ENCODE measurements at places on chromosomes 1 and 21.

DNA sequence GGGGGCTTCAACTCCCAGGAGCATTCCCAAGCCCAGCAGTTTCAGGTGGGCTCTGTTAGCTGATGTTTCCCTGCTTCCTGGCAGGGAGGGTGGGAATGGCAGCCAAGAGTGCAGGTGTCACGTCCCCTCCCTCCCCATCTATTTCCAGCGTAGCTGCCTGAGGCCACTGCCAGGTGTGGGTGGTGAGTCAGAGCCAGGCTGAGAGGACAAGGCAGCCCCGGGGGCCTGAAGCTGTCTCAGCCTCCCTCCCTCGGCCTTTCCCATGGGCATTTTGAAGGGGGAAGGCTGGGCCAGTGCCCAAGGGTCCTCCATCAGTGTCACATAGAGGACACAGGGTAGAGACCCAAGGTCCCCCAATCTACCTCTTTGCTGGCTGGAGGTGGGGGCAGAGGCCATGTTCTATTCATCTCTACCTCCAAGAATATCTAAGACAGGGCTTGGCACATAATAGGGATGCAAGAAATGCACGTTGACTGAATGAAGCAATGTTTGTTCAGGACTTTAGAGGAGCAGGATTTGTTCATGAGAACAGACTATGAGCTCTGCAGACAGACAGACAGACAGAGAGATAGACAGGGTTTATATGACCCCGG is 34.4 kb upstream of the ID3 start:
- DNase-seq = no peak

DNA sequence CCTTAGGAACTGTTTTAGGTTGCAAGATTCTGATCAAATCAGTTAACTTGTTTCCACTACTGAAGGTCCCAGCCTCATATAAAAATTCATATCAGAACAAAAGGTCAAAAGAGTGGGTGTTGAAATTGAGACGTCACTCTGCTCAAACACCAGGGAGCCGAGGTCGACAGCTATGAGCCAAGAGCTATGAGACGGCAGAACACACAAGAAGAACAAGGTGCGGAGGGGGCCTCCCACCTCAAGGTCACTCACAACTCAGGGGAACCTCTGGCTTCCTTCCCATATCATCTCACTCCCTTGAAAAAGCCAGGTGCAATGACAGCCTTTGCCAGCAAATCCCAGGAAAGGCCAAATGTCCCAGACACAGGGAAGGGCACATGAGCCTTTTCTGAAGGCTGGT is 749 bp downstream of the SEC16B start:
- no peak for DNase-seq

DNA sequence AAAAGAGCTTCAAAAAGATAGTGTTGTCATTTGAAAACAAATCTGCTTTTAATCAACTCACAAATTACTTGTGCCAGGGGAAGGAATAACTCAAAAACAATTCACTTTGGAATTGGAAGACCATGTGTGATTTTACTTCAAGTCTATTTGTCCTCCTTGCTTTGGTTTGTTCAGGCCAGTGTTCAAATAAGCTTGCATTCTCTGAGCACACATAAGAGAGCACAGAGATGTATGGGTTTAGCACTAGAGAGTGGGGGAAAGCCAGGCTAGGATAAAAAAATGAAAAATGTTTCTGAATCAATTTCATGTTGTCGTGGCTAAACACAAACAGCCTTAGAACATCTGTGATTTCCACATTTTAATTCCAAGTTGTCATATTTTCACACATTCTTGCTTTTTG is 325.7 kb upstream of the LYPLAL1 start:
- DNase-seq = no peak

DNA sequence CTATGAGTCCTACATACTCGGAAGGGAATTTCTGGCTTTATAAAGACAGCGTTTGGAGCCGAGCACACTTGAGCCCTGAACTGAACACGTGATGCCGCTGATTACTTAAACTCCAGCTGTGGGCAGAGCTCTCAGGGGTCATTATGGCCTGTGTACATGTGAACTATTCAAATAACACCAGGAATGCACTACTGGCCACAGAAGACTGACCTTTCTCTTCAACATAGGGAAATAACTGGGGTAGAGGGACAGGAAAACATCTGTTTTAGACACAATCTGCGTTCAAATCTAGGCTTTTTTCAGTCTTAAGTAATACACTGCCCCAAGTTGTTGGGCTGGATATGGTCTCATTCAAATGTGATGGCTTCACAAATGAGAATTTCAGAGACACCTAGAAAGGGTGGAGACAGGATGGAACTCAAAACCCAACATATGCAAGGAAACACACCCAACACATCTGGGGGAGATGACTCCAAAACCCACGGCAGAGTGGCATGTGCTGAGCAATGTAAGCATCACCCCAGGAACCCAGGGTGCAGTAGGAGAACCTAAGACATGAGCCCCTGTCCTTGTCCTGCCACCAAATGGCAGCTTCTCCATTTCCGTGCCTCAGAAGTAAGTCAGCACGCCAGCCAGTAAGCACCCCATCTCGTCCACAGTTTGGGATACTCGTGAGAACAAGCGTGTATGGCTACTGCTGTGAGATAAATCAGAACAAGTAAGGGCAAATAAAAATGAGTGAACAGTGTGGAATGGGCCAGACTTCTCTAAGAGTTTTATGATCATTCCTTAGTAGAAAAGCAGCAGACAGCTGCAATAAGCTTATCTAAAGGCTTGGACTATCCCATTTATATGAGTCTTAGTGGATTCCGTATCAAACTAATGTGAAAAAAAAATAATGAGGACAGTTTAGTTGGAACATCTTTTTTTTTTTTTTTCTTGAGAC is 24.9 kb downstream of the NID1 start:
- no peak for DNase-seq

DNA sequence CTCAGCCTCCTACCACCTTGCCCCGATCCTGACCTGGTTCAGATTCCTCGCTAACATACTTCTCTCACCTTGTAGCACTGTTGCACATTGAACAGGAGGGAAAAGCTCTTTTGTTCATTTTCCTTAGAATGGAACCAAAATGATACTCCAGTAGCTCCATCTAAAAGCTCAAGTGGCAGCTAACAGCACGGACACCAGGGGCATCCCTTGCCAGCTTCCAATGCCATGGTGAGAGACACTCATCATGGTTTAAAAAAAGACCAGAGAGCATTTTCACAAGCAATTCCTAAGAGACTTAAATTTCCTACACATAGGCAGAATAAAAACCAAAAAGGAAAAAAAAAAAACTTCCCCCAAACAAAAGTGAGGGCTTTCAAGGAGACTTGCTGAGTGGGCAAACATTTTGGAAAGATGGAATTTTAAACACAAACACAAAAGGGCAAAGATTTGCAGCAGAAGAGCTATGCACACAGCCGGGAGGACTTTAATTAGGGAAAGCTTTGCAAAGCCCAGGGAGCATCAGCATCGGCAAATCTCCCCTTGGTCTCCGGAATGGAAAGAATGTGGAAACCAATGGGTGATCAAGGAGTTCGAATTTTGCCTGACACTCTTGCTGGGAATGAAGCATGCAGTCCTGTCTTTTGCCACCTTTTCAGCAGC is 84.3 kb downstream of the CAPZB start:
- DNase-seq = no peak

DNA sequence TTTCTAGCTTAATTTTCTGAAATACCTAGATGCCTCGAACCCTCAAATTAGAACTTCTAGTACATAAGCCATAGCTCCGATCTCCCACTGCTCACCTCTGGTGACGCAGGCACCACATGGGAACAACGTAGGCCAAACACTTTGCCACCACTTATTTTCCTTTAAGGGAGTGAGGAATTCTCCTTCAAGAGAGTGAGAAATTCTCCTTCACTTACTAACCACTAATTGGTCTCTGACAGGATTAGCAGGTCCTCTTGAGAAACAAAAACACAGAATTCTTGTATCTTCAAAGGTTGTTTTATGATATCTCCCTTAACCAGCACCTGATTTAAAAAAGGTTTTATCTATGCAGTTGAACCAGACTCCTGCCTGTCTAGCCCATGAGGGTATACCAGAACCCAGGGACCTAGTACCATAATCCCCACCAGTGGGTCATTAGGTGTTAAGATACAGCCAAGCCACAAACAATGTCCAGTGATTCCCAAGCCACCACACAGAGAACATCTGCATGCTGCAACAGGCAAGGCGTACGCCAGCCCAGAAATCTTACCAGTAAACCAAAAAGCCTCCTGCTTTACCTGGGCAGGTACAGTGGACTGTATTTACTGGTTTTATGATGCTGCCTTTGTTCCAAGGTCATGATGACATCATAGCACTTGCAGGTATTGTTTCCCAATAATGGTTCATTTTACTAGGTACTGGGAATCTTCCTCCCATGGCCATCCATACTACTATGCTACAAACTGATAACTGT is 20.3 kb upstream of the CXADR start:
- no peak for DNase-seq

- no peak for DNase-seq
Observed at GRCh38 chr1:204889681-204890383, 19.2 kb downstream of the NFASC start.

GRCh38 chr1:73998348-73998959 is 199.5 kb downstream of the LRRIQ3 start:
- DNase-seq = peak; percentile 2

DNA sequence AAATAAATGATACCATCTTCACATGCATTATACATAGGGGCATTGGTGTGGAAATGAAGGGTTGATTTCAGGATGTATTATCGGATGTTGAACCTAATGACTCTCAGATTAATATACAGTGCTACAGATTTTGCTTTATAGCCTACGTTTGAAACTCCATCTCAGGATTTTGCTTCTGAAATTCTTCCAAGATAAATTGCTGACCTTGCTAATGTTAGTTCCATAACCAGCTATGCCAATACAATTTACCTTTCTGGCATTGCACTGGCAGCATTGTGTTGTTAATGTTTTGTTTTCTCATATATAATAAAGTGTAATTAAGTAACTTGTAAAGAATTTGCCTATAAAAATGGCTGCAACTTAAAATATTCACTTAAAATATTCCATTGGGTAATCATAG is 350.1 kb downstream of the CHRM3 start:
- DNase-seq = no peak

GRCh38 chr1:70790232-70790923 is 257.2 kb downstream of the PTGER3 start:
- DNase-seq = no peak

- no peak for DNase-seq
Observed at GRCh38 chr1:207651583-207651982, 6.7 kb downstream of the CR1L start.

DNA sequence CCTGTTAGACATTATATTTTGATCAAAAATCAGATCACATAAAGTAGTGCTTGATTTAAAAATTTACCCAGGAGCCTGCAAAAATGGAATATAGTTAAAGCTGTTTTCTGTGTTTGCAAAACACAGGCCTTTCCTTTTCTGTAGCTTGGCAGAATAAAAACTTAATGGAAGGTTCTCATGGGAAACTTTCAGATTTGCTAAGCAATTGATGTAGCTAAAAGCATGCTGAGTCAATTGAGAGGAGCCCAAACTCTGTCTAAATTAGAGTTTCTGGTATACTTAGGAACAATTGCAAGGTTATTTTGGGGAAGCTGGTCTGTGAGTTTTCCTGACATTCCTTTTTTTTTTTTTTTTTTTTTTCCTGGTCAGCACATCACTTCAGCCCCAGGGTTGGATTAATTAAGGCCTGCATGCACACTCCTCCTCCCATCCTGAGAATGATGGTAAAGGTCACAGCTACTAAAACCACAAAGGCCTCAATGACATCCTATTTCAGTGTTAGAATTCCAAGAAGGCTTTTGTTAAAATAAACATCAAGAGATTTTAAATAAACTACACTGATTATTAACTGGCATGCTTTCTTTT is 608.7 kb downstream of the PLPP3 start:
- no peak for DNase-seq

Data from GM19239 (cell line).